ENCODE measurements at places on chromosomes 3 and 15. TPM values are rescaled to one million over a fixed set of nuclear protein-coding genes. Genes with fewer than 3 reads are reported as not detected.

- no peak for DNase-seq
Observed at GRCh38 chr3:39435006-39435748, 28.7 kb downstream of the RPSA start.

DNA sequence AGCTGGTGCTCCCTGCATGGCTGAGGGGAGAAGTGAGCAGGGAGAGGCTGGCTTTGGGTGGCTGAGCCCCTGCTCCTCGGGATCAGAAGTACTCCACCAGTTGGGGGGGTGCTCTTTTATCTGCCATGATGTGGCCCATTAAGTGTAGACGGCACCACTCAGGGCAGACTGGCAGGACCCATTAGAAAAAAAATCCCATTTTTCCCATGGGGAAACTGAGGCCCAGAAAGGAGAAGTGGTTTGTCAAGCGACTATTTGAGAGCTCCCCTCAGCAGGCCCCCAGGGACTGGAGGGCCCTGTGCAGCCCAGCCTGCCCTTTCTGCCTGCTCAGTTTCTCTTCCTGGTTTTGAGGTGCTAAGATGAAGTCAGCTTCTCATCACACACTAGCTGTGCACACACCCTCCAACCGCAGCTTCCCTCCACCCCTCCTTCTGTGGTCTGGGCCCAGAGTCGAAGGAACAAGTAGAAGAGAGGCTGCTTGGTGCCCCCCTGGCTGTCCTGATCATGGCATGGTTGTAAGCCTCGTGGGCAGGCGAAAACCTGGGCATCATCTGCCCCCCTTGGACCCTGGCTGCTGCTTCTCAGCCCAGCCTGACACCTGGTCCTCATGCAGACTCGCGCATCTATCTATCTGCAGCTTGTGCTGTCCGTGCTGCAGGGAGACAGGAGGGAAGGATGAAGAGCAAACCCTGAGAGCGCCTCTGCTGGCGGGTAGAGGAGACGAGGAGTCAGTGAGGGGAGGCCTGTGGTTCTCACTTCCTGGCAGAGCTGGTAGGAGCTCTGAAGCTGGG, 5.6 kb downstream of the CSK start:
- peak; percentile 96 for DNase-seq

The ARPIN gene
- not detected for polyA plus RNA-seq

The CPNE9 gene
- not detected for polyA plus RNA-seq

- no peak for DNase-seq
Observed at GRCh38 chr15:32851572-32851971, 133.8 kb downstream of the GREM1 start.

- DNase-seq: no peak
Observed at GRCh38 chr3:158652463-158652862, 8.1 kb downstream of the GFM1 start.

DNA sequence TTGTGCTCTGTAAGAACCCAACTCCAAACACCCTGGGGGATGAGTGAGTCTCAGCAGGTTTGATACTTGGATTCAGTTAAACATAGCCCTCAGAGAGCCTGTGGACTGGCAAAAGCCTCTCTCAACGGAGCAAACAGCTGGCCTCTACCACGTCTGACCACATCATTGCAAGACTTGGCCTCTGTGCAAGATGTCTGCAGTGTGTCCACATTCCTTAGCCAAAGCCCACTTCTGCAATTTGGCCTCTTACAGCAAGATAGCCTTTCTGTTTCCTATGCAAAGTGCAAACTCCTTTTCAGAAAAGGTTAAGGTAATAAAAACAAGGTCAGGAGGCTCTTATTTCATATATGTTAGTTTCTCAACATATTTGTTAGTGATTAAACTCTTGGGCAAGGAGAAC, 27.9 kb downstream of the FBN1 start:
- no peak for DNase-seq

DNA sequence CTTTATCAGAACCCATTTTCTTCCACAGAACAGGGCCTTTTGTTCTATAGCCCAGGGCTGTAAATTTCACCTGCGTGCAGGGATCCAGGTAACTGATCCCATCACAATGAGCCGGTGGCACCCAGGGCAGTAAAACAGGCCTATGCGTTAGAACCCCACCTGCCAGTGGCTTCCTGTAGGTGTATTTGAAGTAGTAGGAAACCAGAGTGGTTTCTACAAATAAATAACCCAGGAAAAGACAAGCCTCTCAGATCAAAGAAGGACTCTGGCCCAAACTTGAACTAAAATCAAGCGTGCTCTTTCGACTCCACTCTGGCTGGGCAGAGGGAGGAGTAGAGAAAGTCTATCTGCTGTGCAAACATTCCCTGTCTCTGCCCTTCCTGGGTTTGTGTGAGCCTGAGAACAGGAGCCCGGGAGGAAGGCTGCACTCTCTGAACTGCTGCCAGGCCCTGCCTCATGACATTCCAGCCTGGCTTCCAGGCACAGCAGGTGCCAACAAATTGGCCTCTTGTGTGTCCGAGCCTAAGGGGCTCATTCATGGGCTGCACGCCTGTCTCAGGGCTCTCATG, 77.7 kb downstream of the CEMIP start:
- DNase-seq: no peak

- no peak for DNase-seq
Observed at GRCh38 chr3:144259267-144259666, 287.6 kb downstream of the DIPK2A start.

The FBXL22 gene
- polyA plus RNA-seq: 0.50 TPM

GRCh38 chr3:138186221-138186620, 880 bp upstream of the ARMC8 start:
- no peak for DNase-seq

Data from CD4-positive, alpha-beta memory T cell (primary cell).